ENCODE measurements at places on chromosomes 4 and X.

- DNase-seq: no peak
These were observed 74.0 kb downstream of the GALNT7 start for GRCh38 chr4:173242466-173243250.

GRCh38 chrX:20653070-20653469, 386.4 kb upstream of the RPS6KA3 start:
- DNase-seq: no peak

DNA sequence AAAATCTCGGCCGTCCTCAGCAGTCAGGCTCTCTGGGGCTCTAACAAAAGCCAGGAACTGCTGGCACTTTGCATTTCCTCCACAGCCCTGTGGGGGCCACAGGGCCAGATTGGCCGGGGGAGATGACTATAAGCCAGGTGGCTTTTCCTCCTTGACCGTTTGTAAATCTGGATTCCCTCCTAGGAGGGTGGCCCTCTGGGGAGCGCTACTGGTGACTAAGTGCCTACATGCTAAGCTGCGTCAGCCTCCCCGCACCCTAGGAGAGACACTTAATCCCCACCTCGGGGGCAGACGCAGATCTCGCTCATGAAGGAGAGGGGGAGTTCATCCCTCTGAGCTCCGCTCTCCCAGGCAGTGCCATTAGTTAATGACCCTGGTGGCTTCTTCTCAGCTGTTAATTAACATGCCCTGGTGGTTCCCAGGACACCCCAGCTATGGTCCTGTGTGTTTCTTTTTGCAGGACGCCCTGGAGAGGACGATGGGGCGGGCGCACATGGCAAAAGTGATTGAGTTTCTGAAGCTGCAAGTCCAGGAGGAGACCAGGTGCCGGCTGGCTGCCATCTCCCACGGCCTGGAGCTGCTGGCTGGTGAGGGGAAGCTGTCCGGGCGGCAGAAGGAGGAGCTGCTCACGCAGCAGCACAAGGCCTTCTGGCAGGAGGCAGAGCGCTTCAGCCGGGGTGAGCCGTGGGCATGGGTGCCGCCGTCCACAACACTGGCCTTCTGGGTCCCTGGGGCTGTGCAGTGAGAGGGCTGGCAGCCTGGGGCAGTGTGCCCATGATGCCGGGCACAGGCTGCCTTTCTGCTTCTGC, 41.6 kb downstream of the EVC start:
- no peak for DNase-seq

GRCh38 chr4:122614621-122615020, 6.2 kb downstream of the IL21 start:
- DNase-seq: no peak

DNA sequence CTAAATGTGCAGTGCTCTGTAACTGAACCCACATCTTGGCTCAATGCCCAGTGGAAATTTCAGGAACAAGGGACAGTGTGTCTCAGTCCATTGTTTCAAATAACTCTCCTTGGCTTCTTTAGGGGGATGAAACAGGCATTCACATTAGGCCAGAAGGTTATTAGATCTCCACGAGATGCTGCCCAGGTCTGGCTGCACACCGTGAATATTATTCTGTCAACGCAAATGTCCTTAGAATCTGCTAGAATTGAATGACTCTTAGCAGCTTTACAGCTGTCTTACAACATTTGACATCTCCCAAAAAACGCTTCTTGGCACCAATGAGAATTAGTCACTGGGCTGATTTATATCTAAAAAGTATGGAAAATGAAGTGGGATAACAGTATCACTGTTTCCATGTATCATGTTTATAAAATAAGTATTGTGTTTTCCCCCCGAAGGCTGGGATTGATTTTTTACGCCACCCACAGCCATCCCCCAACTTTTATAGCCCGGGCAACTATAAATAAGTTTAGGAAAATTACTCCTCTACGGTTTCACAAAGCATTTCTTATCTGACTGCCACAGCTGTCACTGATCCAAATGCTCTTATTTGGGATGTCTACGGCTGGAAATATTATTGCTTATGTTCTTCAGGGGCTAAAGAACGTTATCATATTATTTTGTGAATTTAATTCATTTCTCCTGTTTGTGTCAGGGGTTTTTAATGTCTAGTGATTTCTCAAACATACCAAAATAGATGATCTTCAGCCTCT, 559.7 kb upstream of the FAT1 start:
- no peak for DNase-seq

DNA sequence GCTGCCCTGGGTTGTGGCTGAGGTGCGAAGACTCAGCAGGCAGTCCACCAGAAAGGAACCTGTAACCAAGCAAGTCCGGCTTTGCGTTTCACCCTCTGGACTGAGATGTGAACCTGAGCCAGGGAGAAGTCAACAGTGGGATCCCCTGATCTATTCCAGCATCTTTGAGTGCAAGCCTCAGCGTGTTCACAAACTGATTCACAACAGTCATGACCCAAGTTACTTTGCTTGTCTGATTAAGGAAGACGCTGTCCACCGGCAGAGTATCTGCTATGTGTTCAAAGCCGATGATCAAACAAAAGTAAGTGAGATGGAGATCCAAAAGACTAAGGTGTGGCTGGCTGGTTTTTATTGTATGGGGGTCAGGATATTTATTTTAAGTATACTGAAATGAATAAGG, 11.3 kb downstream of the TBC1D1 start:
- no peak for DNase-seq

- no peak for DNase-seq
These were observed 60.3 kb upstream of the DDX3X start for GRCh38 chrX:41273638-41274037.

- no peak for DNase-seq
These were observed 36.4 kb downstream of the TMEM154 start for GRCh38 chr4:152643153-152644035.

GRCh38 chr4:126012691-126013290, 698.0 kb downstream of the FAT4 start:
- DNase-seq: no peak

GRCh38 chr4:116926631-116927295, 158.6 kb downstream of the TRAM1L1 start:
- DNase-seq: no peak

DNA sequence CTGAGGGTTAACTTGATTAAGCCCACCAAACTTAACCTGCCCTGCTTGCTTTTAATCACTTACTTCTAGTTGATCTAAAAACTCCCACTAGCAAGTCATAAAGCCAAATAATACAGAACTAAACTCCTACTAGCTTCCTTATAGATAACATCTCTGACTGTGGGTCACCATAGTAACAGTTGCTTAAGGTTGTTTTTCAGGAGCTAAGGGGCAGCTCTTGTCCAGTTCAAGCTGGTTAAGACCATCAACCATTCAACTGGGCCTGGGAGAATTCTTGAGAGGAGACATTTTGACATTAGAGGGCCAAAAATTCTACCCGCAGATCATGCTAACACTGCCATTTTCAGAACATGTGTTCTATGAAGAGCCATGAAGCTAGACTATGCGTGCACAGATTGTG, 67.0 kb downstream of the UCHL1 start:
- DNase-seq: no peak

- DNase-seq: no peak
These were observed 284.2 kb upstream of the F9 start for GRCh38 chrX:139246295-139246694.
